ENCODE measurements at places on chromosomes 11 and 22.

DNA sequence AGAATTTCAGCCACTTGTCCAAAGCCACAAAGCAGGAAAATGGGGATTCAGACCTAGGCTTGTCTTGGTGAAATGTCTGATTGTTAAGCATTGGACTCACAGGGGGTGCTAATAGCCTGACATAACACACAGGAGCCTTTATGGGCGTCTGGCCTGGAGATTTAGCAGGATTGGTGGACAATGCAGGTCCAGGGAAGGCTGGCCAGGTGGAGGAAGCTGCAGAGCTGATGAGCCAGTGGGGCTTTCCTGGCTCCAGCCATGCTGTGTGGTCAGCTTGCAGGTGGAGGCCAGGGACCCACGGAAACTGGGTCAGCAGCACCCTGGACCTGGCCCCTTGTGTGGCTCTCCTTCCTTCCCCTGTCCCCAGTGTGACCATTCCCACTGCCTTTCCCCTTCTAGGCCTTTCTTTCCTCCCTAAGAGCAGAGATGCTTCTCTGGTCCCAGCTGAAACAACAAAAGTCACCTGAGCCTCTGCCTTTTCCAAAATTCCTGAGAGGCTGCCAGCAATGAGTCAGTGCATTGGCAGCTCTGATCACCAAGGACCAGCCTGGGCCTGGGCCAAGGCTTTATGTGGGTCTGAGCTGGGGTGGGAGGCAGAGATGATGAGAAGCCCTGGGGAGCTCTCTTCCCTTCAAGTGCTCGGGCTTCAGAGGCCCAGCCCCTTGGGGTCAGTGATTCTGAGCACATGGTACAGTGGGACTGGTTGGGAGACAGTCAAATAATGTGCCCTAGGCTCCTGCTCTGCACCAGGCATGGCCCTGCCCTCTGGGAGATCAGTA lies 85.2 kb downstream of the CCDC81 start:
- DNase-seq: no peak

- no peak for DNase-seq
Measured at GRCh38 chr11:115180272-115180671, 323.9 kb downstream of the CADM1 start.

DNA sequence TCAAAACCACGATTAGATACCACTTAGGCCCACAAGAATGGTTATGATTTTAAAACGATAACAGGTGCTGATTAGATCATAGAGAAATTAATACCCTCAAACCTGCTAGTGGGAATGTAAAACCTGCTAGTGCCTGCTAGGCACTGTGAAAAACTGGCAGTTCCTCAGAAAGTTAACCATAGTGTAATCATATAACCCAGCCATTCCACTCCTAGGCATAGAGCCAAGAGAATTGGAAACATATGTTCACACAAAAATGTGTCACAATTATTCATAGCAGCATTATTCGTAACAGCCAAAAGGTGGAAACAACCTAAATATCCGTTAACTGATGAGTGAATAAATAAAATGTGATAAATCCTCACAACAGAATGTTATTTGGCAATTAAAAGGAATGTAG lies 122.2 kb upstream of the SYN3 start:
- DNase-seq: no peak

DNA sequence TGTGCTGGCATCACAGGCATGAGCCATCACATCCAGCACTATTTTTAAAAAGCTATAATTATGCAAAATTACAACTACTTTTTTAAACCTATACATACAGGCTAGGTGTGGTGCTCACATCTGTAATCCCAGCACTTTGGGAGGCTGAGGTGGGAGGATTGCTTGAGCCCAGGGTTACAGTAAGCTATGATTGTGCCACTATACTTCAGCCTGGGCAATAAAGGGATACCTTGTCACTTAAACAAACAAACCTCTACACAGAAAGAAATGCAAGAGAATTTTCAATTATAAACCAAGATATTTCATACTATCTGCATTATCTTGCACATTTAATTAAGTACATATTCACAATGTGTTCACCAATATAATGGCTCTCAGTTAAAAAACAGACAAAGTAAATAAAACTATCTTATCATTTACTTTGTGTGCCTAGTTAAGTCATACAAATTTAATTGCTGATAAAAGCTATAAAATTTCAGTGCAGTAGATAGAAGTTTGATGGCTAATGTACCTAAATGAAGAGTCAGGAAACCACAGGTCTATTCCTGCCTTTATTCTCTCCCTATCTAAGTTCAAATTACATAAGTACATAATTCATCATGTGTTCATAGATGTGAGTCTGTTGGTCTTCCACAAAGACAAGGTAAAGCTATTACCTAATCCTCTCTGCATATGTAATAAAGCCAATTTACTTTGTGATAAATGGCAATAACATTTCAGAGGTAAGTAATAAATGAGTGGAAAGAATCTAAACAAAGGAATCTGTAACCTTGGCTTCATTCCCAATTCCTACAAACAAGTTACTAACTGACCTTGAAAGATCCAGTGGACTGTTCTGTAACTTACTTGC lies 9.0 kb upstream of the RDX start:
- DNase-seq: no peak

GRCh38 chr22:21736084-21736642 lies 569 bp upstream of the YPEL1 start:
- DNase-seq: no peak

DNA sequence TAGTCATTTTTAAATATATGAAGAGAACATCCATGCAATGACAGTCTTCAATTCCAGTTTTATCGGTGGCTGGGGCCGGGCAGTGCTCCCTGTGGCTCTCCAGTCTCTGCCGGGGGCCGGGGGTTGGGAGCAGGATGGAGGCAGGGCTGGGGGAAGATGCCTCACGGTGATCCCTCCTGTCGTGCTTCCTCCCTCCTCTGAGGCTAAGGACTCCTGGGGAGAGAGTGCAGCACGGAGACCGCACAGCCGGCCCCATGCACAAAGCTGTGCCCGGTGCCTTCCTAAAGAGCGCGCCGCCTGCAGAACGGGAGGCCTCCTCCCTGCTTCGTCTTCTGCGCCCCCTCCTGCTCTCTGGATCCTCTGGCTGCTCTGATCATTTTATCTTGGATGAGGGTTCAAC lies 20.5 kb downstream of the GAL start:
- no peak for DNase-seq

- DNase-seq: no peak
Measured at GRCh38 chr11:125155100-125155444, 9.5 kb upstream of the PKNOX2 start.

- no peak for DNase-seq
Measured at GRCh38 chr11:69369945-69370344, 76.0 kb downstream of the MYEOV start.

DNA sequence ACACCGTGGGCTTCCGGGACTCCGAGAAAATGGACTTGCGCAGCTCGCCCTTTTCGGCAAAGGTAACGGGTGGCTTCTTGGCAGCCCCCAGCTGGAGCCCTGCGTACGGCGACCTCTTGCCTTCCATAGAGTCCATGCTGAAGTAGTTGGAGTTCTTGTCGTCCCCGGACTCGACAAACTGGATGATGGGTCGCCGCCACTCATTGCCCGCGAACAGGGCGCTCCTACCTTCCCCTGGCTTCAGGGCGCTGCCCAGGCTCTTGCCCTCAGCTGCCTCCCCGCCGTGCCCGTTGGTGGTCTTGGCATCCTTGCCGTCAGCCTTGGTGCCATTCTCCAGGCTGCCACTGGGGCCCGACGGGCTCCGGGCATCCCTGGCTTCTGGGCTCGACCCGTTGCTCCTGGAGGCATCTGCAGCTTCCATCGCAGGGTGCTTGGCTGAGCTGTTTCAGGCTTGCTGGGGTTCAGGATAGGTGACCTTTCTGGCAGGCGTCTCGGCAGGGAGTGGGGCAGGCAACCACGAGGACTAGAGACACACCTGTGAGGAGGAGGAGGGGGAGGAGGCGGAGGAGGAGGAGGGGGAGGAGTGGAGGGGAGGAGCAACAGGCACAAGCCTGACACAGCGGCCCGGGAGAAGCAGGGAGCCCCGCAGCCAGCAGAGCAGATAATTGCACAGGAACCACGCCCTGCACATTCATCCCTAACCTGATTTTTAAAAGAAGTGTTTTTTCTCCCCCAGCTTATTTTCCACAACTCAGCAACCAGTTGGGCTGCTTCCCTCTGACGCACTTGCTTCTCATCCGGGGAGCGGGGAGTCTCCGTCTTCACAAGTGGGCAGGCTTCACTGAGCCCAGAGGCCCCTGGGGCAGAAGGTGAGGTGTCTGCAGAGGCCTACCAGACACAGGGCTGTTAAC lies at the start of gene TRIM29:
Gene TRIM29 (minus strand): TSS at position 503 of the 911 bp plus-strand sequence. CDS start 82 bp downstream, at position 421.
- DNase-seq: no peak

DNA sequence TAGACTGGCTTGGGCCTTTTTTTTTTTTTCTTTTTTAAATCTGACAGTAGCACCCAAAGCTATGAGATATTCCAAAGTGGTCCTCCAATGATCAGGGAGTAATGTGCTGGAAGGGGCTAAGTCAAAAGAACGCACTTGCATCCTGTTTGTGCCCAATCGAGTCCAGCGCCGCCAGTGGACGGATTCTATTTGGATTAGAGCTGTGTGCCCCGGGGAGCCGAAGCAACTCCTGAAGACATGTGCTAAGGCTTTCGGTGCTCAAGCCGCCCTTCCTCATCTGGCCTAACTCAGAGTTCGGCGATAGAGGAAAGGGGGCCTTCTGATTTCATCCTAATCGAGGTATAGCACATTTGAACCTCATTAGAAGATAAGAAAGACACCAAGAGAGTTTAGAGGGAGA lies 147.8 kb upstream of the NECTIN1 start:
- DNase-seq: no peak

DNA sequence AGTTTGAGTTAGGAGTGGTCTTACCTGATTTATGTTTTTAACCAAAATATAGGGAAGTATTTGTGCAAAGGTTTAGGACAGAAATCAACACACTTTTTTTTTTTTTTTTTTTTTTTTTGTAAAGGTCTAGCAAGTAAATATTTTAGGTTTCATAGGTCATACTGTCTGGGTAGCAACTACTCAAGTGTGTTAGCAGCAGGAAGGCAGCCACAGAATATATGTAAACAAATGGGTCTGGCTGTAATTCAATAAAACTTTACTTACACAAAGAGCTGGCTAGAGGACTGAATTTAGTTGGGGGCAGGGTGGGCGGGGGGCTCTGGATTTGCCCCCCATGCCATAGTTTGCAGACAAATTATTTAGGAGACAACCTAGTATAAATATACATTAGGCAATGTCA lies 510.4 kb downstream of the NELL1 start:
- DNase-seq: no peak

GRCh38 chr11:130473795-130474377 lies 25.4 kb downstream of the ADAMTS15 start:
- no peak for DNase-seq

DNA sequence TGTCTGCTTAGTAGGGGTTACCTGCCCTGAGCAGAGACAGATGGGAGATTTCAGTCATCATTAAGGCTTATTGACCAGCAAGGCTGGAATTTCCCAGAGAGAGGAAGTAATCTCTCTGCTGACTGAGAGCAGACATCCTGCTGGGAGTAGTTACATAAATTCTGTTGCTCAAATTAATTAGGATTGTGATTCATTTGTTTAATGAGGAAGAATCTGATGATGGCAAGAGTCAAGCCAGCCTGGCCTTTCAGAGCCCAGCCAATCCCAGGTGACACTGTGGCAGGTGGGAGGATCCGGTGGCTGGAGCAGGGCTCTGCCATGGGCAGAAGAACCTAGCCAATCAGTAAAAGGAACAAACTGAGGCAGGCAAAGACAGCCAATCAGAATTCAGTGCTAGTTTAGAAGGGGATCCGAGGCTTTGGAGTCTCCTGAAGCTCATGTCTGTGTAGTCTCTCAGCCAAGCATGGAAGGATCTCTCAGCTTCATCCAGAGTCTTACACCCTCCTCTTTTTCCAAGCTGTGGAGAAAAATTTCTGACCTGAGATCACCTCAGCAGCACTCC lies 61.2 kb upstream of the CHST1 start:
- DNase-seq: no peak

GRCh38 chr22:33873186-33873585 lies 47.1 kb downstream of the LARGE1 start:
- no peak for DNase-seq

GRCh38 chr11:82872377-82873150 lies 27.7 kb downstream of the PRCP start:
- DNase-seq: peak; percentile 33

DNA sequence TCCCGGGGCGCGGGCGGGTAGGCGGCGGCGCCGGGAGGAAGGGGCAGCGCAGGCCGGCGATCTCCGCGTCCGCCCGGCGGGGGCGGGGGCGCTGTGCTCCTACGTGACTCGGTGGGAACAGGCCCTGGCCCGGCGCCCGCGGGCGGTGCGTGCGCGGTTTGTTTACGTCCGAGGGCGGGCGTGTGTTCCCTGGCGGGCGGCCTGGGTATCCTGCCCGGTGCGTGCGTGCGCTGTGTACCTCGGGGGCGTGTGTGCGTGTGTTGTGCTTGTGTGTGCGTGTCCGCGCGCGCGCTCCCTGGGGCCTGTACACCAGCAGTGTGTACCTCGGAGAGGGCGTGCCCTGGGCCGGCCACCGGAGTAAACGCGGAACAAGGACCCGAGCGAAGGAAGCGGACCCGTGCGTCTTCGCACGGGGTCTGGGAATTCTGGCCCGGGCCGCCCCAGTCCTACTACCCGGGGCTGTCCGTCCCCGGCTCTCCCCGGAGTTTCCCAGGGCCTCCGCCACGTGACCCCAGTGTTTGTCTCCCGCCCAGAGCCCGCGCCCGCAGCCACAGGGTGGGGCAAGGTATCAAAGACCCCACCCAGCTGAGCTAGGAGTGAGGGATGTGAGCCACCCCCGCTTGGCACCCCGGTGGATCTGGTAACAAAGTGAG lies 769 bp downstream of the MAFF start:
- no peak for DNase-seq

DNA sequence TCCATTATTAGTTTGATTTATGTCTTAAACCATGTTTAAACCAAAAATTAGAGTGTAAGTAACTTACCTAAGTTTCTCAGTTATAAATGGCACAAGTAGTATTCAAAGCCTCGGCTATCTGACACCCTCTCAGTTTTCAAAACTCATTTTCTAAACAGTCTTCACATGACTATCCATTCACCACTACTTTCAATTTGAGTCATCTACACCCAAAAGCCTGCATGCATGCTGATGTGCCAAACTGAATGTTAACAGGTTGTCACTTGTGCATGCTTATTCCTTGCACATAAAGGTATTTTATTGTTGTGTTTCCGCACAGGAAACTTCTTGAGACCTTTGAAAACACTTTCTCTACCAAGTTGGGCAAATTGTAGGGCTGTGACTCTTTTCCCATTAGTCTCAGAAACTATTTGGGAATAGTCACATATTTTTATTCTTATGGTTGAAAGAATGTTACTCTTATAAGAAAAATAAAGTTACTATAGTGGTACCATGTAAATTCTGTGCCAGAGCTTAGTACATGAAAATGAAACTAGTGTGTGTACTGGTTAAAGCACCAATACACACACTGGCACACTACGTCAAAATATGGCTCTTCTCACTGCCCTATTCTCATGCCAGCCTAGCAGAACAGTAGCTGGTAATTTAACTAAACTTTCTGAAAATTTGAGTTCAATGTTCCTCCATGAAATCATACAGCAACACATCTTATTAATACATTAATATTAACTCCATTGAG lies 2.2 kb upstream of the OR51E2 start:
- no peak for DNase-seq

GRCh38 chr11:119396835-119397234 lies 15.3 kb upstream of the USP2 start:
- DNase-seq: no peak

- DNase-seq: peak; percentile 4
Measured at GRCh38 chr11:2593393-2593950, 106.3 kb downstream of the KCNQ1OT1 start.

All from HAP-1 (cell line).